ENCODE measurements at places on chromosomes 1 and 21. TPM values are rescaled to one million over a fixed set of nuclear protein-coding genes. Genes with fewer than 3 reads are reported as not detected.

GRCh38 chr1:4318720-4319119 is 335.7 kb upstream of the AJAP1 start:
- DNase-seq, result no peak

Gene KCNA3
- not detected for polyA plus RNA-seq

GRCh38 chr1:151681923-151682322 is 34.7 kb downstream of the CELF3 start:
- DNase-seq, result no peak

DNA sequence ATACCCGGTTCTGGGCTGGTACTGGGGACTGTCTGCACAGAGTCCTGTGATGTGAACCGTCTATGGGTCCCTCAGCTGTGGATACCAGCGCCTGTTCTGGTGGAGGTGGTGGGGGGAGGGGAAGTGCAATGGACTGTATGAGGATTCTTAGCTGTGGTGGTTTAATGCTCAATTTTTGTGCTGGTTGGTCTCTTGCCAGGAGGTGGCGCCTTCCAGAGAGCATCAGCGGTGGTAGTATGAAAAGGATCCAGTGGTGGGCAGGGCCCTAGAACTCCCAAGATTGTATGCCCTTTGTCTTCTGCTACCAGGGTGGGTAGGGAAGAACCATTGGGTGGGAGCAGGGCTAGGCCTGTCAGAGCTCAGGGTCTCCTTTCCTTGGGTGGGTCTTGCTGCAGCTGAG is 89.4 kb upstream of the B3GALT2 start:
- DNase-seq, result no peak

Gene COL8A2
- polyA plus RNA-seq, result 0.28 TPM

Gene C1orf167
- not detected for polyA plus RNA-seq

DNA sequence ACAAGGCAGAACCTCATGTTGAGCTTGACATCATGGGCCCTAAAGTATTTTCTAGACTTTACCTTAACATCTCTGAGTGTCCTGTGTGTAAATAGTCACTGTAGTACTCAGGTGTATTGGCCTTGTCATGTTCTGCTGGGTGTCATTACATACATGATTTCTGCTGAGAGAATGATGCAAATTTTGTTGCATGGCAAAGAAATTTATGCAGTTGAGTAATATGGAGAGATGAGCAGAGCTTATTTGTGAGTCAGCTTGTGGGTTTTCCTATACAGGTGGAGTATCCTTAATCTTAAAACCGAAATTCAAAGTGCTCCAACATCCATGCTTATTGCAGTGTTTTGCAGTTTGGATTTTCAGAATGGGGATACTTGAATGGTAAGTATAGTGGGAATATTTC is 36.6 kb downstream of the RGL1 start:
- peak; percentile 43 for DNase-seq
